ENCODE measurements at places on chromosomes 3 and 15.

DNA sequence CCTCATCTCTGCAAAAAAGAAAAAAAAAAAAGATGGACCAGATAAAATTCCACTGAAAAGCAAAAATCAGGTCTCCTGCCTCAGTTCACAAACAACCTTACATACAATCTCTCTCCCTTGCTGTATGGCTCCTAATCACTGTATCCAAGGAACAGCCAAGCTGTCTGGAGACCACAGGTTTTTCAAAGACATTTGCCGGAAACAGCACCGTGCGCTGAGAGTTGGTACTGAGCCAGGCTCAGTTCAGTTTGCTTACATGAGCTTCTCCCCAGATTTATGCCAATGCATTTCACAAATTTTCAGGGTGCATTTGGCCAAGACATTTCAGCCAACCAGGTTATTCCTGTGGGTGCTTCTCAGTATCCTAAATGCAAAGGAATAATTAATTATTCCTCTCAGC lies 4.1 kb downstream of the ACP3 start:
- no peak for DNase-seq

- DNase-seq: no peak
Measured at GRCh38 chr3:40713795-40714194, 189.0 kb downstream of the ZNF621 start.

- DNase-seq: no peak
Measured at GRCh38 chr3:114645392-114645791, 351.6 kb downstream of the TIGIT start.

DNA sequence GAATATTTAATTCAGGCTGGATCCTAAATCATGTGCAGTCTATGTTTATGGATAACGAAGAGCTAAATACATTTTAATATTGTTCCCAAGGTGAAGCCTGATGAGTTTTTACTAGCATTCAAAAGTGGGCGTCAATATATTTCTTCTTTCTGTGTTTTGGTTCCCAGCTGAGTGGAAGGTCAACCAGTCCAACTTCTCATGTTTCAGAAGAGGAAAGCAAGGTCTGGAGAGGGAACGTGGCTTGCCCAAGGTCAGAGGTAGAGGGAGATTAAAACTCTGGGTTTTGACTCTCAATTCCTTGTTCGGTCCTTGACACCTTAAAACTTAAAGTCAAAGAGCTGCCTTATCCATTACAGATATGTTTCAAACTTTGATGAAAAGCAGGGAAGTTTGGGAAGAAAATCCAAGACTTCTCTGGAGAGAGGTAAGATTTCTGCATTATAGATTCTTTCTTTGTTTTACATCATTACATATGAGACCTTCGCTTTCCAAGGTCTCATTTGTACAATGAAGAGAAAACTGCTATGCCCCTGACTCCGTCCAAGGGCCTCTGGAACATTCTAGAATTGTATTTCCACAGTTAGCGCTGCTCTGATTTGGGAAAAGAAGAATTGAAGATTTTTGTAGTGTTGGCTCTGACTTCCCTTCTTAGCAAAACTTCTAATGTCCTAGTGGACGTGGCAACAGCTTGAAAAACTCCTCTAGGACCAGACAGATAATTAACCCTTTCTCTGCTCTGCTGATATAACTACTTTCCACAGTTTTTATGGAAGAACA lies 57.7 kb upstream of the HES1 start:
- no peak for DNase-seq

DNA sequence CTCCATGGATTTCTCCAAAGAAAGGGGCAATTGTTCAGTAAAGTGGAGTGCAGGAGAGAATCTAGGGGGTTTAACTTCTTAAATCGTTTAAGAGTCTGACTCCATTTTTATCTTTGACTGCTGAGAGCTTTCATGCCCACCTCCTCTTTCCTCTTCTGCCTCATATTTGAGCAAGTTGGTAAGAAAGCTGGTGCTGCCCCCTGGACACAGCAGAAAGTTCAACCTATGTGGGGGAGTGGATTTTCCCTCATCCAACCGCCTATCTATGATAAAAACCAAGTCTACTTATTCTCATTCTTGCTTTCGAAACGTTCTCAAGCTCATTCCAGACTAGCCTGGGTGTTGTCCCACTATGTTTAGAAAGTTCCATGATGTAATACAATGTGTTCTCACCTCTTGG lies 26.0 kb downstream of the HHLA2 start:
- no peak for DNase-seq

- DNase-seq: no peak
Measured at GRCh38 chr3:89101921-89102320, 5.5 kb upstream of the EPHA3 start.

- DNase-seq: no peak
Measured at GRCh38 chr3:142886940-142887339, 1.9 kb downstream of the PCOLCE2 start.
